NCI-H510A treated with DMSO at 0.1 percent for 48 hours (cell line): ENCODE measurements at places on chromosomes 3 and 15.

DNA sequence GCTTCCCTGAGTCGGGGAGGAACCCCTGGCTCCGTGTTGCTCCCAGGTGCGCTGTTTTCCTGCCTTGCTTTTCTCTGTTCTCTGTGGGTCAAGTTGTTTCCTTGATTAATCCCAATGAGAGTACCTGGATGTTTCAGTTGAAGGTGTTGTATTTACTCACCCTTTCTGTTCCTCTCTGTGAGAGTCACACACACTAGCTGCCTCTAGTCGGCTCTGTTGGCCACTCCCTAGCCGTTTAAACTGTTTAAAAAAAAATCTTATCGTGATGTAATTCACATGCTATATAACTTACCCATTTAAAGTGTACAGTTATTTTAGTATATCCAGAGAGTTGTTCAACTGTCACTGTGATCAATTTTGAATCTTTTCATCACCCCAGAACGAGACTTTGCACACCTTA is 74.0 kb downstream of the AKAP13 start:
- no peak for DNase-seq

- DNase-seq, result no peak
Measured at GRCh38 chr3:134802428-134803050, 7.5 kb downstream of the EPHB1 start.

GRCh38 chr3:168052515-168052914 is 43.2 kb downstream of the GOLIM4 start:
- DNase-seq, result no peak

DNA sequence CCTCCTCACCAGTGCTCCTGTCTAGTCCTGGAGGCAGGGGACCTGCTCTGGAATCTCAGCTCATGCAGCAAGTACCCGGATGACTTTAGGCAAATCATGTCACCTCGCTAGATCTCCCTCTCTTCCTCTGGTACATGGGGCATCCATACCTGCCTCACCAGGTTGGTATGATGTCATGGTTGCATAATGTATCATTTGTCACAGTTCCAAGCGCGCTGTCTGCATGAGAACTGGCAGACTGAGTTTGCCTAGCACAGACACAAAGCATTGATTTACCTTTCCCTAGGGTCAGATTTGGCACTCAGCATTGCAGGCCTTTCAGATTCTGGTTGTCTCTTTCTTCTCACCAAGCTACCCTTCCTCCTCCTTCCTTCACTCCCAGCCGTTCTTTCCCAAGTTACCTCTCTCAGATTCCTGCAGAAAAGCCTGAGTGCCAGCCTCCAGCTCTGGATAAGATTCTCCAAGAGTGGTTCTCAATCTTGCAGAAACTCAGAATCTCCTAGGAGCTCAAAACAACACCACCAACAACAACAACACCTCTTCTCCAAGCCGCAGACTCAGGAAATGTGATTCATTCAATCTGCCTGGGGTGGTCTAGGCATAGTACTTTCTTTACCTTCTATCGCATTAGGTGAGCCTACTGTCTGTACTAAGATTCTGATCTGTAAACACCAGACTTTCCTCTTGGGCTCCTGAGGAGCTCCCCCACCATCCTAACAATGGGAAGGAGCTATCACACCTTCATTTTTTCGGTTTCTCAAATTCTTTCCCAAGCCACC is 29.5 kb downstream of the FAM43A start:
- no peak for DNase-seq

GRCh38 chr15:63509955-63510940 is 5.9 kb downstream of the USP3 start:
- DNase-seq, result peak; percentile 8

DNA sequence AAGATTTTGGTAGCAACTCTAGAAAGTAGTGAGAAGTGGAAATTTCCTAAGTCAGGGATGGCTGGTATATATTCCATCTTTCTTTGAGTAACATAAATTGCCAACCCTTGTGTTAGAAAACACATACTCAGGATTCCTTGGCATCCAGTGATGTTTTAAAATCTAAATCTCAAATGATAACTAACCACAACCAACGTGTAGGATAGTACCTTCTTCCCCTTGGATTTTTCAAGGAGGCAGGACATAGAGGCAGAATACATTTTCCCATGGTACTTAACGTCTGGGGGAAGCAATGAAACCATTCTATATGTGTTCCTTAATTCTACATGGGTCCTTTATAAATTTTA is 93.4 kb downstream of the WDR76 start:
- no peak for DNase-seq

GRCh38 chr3:197270558-197271317 is 27.7 kb downstream of the DLG1 start:
- no peak for DNase-seq

DNA sequence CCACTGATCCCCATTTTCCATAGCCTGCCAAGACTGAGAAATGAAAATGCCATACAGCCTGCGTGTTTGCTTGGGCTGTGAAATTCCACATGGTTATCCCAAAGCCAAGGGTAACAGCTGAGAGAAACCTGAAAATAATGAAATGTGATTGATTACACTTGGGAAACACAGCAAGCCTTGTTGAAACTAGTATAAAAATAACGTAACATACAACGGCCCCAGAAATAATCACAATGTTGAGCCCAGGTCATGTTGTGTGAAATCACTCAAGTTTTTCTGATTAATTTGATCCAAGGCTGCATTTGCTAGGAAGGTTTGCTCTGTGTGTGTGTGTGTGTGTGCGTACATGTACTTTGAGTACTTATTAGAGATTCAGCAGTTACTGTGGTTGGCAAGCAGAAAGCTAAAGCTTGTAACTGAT is 269.0 kb downstream of the OXSM start:
- no peak for DNase-seq

GRCh38 chr3:171778493-171778892 is 31.8 kb downstream of the PLD1 start:
- DNase-seq, result no peak

DNA sequence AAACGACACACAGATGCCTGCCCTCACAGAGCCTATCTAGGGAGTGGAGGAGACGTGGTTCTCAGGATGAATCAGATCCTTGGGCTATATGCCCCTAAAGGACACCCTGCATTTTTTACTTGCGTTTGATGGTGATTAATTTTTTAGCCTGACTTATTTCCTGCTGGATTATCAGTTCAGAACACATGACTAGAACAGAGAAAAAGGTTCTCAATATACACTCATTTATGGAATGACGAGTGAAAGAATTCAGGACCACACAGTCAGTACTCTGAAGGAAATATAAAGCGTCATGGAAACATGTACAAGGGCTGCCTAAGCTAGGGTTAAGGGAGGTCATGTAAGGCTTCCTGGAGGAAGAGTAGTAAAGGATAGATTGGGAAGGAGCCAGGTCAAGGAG is 121.8 kb downstream of the SSR3 start:
- DNase-seq, result no peak

- DNase-seq, result no peak
Measured at GRCh38 chr3:56887402-56888025, 85.8 kb upstream of the ARHGEF3 start.

DNA sequence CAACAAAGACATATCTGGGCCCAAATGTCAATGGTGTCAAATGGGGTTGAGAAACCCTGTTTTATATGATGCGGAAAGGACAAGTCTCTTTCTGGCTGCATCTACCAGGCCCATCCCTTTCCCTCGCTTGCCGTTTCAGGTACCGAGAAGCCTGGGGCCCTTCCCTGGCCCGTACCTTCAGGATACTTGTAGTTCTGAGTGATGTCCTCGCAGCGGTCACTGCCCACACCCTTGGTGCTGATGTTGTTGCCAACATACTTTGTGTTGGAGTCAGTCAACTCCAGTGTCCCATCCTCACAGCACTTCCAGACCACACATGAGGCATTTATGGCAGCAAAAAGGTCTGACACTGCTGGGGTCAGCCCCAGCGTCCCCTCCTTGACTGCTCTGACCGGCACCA is 13.8 kb downstream of the EPB42 start:
- no peak for DNase-seq

- DNase-seq, result no peak
Measured at GRCh38 chr3:174046311-174046710, 648.8 kb downstream of the NLGN1 start.

DNA sequence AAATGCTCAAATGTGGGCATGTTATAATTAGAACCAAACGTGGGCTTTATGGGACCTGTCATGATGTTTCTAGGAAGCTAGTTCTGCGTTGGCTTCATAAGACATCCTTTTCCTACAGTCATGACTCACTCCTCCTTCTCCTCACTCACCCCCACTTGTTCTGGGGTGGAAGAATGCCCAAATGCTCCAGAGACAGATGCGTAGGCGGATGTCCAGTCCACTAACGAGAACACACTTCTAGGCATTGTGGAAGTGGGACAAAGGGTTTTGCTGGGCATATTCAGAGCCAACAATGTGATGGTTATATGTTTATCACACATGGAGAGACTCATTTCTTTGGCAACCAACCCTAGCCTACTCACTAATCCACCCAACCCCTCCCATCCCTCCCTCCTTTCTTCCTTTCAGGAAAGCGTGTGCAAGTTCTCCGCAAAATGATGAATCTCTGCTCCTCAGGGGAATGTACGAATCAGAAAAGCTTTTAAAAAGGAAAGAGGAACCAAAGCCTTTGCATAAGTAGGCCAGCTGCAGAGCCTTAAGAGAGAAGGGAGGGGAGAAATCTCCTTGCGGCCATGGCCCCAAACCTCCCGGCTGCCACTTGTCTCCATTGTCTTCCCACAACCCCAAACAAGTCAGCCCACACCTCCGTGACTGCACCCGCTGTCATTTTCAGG is 123.0 kb upstream of the SPRED1 start:
- no peak for DNase-seq

- DNase-seq, result no peak
Measured at GRCh38 chr3:190718097-190718496, 144.4 kb downstream of the GMNC start.

GRCh38 chr3:36992806-36993325 is at the start of gene EPM2AIP1:
Gene EPM2AIP1 (minus strand): TSS chr3:36993131. CDS start chr3:36993077, 54 bp downstream.
- DNase-seq, result no peak

DNA sequence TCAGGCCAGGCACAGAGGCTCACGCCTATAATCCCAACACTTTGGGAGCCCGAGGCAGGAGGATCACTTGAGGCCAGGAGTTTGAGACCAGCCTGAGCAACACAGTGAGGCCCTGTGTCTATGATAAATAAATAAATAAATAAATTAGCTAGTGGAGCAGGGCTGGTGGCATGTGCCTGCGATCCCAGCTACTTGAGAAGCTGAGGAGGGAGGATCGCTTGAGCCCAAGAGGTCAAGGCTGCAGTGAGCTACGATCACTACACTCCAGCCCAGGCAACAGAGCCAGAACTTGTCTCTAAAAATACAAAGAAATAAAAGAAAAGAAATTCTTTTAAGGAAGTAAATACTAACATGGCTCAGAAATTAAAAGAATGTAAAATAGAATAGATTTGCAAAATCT is 91.8 kb downstream of the LIPC start:
- DNase-seq, result no peak
